ENCODE measurements at places on chromosomes 13 and 19.
A peak's percentile ranks its signal among the peaks of the same experiment; 100 is the strongest.

GRCh38 chr19:54473892-54474372 is 836 bp upstream of the CDC42EP5 start:
- no peak for DNase-seq

GRCh38 chr13:97127842-97128241 is 94.3 kb upstream of the MBNL2 start:
- DNase-seq = no peak

GRCh38 chr13:30638301-30638700 is 20.6 kb downstream of the USPL1 start:
- DNase-seq = no peak

DNA sequence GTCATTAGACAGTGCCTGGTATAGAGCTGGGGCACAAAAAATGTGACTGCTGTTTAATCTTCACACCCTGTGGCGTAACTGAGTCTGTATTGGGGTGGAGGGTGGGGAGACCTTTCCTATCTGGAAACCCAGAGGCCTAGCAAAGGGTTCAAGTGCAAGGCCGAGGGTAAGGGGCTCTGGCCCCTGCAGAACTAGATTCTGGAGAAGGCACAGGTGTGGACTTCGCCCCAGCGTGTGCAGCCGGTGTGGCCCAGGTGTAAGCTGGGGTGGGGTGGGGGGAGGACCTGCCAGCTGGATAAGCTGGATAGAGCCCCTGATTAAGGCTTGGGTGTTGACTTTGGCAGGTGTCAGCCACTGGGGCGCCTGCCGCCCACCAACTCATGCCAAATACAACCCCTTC is 1.3 kb downstream of the RAB3D start:
- no peak for DNase-seq

- DNase-seq = no peak
These were observed 356.1 kb downstream of the FGF14 start for GRCh38 chr13:102045731-102046130.

GRCh38 chr19:55340784-55341147 is 1.1 kb downstream of the KMT5C start:
- DNase-seq = no peak

GRCh38 chr19:3224346-3225168 is at the start of gene CELF5:
TSS of gene CELF5 (plus strand) at chr19:3224661. CDS start at chr19:3224740, 79 bp downstream.
- peak; percentile 41 for DNase-seq

- no peak for DNase-seq
These were observed 5.6 kb downstream of the RPS9 start for GRCh38 chr19:54206030-54206830.

DNA sequence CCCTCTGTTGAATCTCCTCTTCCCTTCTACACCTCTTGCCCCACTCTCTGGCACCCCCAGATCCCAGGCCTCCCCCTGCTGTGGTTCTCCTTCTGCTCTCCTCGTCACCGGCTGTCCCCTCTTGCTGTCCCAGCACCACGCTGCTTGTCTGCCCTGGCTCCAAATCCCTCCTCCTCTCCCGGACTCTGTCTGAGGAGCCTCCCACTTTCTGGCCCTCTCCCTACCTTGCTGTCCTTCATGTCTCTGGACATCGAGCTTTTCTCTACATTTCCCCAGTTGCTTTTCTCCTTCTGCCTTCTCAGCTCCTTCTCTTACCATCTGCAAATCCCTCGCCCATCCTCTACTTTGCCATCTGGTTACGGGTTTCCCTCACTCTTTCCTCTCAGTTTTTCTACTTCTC is 1.2 kb downstream of the ZNF347 start:
- DNase-seq = no peak

- peak; percentile 69 for DNase-seq
These were observed 350.0 kb upstream of the ARGLU1 start for GRCh38 chr13:106917673-106918556.

- no peak for DNase-seq
These were observed 92.1 kb downstream of the USP12 start for GRCh38 chr13:27079421-27079958.

- DNase-seq = no peak
These were observed 4.9 kb downstream of the CALM3 start for GRCh38 chr19:46606019-46606418.

DNA sequence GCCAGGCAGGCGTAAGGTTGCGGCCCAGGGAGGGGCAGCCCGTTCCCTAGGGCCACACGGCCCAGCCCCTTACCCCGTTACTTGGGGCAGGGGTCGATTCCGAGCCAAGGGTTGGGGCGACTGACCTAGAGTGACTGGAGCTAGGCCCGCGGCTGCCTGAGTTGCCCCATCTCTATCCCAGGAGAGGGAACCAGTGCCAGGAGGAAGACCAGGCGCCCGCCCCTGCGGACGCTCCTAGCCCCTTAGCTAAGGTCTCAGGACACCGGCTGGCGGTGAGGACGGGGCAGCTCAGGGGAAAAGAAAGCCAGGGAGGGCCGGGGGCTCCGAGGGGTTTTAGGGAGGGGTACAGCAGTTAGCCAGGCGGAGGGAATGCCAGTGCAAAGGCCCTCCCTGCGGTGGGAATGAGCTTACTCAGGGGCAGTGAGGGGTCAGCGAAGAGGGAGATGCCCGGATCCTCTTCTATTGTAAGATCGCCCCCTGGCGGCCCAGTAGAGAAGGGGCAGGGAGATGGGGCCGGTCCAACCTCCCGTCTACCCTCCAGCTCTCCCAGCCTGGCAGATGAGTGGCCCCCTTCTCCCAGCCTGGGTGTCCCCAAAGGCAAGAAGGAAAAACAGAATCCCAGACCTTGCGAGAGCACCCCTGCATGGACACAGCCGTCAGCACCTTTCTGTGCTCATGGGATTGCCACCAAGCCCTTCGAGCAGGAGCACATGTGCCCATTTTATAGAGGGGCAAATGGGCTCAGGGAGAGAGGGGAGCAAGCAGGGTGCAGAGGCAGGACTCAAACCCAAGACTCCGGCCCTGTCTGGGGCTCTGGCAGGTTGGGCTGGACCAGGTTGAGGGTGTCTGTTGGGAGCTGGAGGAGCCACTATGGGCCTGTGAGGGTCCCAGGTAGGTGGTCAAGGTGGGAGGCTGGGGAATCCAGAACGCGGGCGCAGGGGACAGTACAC is 16.3 kb downstream of the CILP2 start:
- DNase-seq = peak; percentile 40

DNA sequence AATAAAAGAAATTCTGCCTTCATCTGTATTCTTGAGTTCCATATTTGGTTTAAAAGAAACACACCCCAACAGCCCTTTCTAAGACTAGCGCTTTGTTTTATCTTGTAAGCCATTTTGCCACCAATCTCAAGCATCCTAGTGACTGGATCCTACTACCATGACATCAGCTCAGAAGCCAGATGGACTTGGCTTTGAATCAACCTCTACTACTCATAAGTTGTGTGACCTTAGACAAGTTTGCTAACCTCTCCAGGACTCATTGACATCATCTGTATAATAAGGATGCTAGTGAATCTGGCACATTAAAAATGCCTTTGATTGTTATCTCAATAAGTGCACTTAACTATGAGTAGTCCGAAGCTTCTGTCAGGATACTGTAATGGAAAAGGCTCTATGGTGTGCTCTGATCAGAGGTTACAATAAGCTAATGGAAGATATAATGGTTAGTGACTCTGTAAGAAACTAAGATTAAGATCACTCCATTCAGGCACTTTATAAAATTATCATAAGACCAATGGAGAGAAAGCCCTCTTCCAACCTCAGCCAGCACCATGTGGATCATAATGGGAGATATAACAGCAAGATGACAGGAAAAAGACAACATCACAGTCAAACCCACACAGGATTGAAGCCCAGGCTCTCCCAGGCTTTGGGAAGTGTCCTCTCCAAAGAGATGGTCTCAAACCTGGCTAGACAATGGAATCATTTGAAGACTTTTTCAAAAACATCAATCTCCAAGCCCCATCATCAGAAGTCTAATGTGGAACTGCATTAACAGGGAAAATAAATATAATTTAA is 180.6 kb upstream of the MIR17HG start:
- DNase-seq = no peak

DNA sequence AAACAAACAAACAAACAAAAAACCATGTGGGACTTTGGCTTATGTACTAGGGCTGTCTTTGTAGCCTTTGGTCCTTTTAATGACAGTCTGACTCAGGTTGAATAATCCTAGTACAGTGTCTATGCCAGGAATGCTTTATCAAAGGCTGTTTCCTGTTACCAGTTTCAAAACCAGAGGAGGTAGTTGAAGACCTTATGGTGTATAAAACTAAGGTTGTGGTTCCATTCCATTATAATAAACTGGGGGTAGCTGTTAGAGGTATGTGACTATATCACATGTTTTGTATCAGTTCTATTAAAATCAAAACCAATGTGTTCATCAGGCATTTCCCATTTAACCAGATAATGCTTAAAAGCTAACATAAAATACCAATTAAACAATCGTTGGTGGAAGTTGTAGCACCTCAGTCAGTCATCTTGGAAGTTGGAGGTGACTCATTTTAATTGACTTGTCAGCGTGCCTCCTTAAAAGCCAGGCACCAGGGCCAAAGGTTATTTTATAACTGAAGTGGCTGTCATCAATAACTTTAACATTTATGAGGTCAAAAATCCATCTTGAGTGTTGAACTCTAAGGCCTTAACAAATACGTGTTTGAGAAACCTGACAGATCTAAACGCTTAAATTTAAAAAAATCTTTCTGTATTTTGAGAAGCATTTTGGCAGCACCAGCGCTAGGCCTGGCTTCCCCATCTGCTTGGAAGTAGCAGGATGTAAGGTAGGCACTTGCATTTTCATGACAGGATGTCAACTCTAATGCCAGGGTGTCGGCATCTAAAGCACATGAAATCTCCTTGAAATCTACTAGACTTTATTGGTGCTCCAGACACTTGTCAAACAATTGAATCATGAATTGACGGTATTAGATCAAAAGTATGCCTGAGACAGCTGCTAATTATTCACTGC is 162.5 kb downstream of the LMO7 start:
- DNase-seq = peak; percentile 11

- no peak for DNase-seq
These were observed 14.7 kb downstream of the ZNF577 start for GRCh38 chr19:51873097-51873496.

GRCh38 chr13:88459331-88459730 is 788.2 kb downstream of the SLITRK5 start:
- no peak for DNase-seq

DNA sequence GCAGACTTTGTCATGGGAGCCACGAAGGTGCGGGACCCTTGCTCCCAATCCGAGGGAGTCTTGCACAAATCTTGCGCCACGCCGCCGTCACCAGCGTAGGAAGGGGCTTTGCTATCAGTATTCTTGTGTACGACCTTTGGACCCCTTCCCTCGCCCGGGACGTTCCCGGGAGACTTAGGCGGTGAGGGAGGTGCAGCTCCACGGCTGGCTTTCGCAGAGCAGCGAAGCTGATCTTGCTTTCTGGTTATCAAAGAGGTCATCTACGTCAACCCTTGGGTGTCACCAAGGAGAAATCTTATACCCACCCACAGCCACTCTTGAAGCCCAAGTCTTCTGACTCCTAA is 583 bp downstream of the TECR start:
- DNase-seq = no peak

- DNase-seq = no peak
These were observed 112.6 kb downstream of the STARD13 start for GRCh38 chr13:33172911-33173310.

- DNase-seq = no peak
These were observed 3.6 kb downstream of the ZNF507 start for GRCh38 chr19:32349051-32349450.

Measured in T-helper 2 cell treated with Interferon-gamma antibody and Interleukin-4, amounts not matched to agents 5 μg/mL and 100 μg/mL, for 36 hours (primary cell).